Thoracic aorta (tissue), 2 donors: ENCODE measurements at places on chromosomes 5 and 9. TPM values are rescaled to one million over a fixed set of nuclear protein-coding genes. Genes with fewer than 3 reads are reported as not detected.

The PCDHA11 gene
- total RNA-seq, result 0.21 TPM

The ROPN1L gene
- total RNA-seq, result not detected

The ETF1 gene
- 115 TPM for total RNA-seq

The LCN1 gene
- total RNA-seq, result not detected

The INSL6 gene
- not detected for total RNA-seq

The SFXN1 gene
- total RNA-seq, result 22.9 TPM
